ENCODE measurements at places on chromosomes 3 and 15.
A peak's percentile ranks its signal among the peaks of the same experiment; 100 is the strongest.

- peak; percentile 88 for DNase-seq
Observed at GRCh38 chr15:64905119-64905831, 6.4 kb upstream of the ANKDD1A start.

DNA sequence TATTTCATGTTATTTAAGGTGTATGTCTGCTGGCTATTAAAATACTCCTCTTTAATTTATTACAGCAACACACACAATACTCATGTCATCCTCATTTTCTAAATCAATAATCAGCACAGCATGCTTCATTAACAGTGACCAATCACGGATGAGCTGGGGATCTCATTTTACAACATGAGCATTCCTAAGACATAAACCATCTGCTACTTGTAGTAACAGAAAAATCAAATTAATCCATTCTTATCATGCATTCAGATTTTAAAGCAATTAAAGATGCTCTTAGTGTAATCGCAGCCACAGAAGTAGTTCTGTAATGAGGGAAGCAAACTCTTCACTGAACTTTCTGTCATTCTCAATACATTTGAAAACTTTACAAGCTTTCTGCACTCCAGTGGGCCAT lies 191.1 kb downstream of the TBC1D5 start:
- DNase-seq: no peak

- no peak for DNase-seq
Observed at GRCh38 chr15:98907927-98908471, 99.6 kb downstream of the PGPEP1L start.

DNA sequence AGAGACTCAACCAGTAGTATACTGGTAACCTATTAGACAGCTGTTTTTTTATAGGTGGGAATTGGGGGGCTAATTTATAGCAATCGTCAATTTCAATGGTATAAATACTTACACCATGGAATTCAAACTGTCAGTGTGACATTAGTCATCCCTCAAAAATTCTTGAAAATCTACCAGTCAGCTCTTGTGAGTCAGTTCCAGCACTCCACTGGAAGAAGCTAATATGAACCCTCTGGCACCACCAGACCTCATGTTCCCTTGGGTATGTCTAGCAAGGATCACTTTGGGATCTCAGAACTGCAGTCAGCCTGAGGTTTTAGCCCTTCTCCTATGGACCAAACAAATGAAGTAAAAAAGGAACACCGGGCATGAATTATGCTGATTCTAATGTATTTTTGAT lies 11.8 kb upstream of the UACA start:
- no peak for DNase-seq

GRCh38 chr15:81567924-81568323 lies 193.9 kb upstream of the TMC3 start:
- no peak for DNase-seq

GRCh38 chr3:150404023-150404422 lies 4.1 kb upstream of the TSC22D2 start:
- no peak for DNase-seq

DNA sequence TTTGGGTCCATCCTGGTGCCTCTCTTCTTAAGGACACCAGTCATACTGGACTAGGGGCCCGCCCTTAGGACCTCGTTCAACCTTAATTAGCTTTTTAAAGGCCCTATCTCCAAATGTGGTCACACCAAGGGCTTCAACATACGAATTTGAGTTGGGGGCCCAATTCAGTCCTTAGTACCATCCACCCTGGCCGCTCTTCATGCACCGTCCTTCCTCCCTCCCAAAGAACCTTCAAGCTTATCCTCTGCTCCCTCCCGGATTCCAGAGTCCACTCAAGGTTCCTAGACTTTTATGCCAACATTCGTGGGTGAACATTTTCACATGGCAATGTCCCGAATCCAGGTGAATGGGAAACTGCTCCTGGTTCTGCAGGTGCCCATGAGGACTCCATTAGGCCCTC lies 201.3 kb upstream of the IGF1R start:
- no peak for DNase-seq

GRCh38 chr3:44184319-44184953 lies 57.2 kb upstream of the TOPAZ1 start:
- DNase-seq: no peak

- no peak for DNase-seq
Observed at GRCh38 chr15:74837482-74838136, 5.3 kb downstream of the ULK3 start.

DNA sequence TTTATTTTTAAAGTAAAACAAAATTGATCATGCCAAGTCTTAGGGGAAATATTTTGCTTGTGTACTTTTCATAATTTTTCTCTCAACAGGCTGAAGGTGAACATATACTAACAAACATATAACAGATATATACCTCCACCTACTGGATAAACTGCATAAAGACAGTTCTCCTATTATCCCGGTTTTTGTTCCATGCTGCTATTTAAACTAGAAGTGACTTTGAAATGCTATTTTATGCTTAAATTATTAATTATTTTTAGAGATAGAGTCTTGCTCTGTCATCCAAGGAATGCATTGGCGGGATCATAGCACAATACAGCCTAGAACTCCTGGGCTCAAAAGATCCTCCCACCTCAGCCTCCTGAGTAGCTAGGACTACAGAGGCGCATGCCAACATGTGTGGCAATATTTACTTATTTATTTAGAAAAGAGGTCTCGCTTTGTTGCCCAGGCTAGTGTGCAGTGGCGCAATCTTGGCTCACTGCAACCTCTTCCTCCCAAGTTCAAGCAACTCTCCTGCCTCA lies 49.8 kb downstream of the ST3GAL6 start:
- no peak for DNase-seq

GRCh38 chr15:72967397-72967796 lies 84.9 kb upstream of the NEO1 start:
- DNase-seq: no peak

DNA sequence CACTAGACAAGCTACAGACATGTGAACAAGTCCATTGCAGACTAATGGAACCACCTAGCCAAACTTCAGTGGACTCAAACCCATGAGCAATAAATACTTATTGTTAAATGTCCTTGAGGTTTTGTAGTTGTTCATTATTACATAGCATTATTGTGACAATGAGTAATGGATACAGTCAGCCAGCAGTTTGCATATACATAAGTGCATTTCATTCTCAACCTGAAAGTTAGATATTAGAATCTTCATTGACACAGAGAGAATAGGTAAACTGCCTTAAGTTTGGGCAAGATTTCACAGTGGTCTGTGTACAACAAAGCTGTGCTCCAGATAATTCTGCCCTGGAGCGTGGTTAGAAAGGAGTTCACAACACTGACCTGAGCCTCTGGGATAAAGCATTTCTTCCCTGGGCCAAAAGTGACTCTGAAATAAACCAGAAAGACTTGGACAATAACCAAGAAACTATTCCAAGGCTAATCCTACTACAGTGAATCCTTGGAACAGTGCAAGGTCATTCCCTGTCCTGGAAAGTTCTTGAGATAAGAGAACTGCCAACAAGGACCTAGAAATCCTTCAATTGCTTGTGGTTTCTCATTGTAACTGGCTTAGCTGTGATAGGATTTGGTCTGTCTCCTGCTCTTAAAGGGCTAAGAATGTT lies 225.5 kb upstream of the STT3B start:
- DNase-seq: no peak

DNA sequence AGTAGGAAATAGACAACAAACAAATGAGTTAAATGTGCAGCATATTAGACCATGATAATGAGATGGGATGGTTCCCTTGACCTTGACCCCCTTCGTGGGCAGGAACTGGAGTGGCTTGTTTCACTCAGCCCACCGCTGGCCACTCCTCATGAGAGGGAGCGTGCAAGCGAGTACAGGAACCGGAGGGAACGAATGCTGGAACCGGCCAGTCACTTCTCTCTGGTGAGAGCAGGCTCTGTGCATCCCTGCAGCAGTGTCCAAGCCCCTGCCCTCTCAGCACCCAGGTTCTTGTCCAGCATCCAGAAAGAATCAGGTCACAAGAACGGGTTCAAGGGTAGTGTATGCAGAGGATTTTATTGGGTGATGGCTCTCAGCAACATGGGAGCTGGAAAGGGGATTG lies 17.2 kb upstream of the IREB2 start:
- DNase-seq: no peak

DNA sequence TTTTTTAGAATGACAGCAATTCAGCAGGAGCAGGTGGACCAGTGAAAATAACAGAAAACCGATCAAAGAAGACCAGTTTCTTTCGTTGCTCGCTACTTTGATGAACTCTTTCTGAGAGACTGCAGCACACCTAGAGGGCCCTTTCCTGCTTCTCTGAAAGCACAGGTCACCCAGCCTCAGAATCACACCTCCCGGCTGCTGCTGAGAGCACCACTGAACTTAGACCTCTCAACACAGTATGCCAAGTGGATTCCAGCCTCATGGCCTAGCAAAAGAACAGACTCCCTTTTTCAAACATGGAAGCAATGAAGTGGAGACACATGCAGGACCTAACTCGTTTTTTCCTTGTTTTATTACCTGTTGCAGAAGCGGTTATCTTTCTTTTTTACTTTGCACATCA lies 13.9 kb upstream of the APH1B start:
- no peak for DNase-seq

- no peak for DNase-seq
Observed at GRCh38 chr15:72958634-72959033, 93.6 kb upstream of the NEO1 start.

DNA sequence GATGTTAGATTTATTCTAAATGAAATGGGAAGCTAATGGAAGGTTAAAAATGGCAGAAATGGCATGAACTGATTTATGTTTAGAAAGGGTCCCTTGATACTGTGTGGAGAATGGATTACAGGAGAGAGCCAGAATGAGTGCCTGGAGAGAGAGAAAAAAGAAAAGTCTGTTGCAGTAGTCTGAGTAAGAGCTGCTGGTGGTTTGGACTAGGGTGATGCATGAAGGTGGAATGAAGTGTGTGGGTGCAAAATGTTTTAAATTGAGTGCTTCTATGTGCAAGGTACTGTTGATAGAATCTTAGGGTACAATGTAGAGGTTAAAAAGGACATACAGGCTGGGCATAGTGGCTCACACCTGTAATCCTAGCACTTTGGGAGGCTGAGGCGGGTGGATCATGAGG lies 11.4 kb upstream of the MGA start:
- no peak for DNase-seq

- no peak for DNase-seq
Observed at GRCh38 chr15:99546441-99547100, 19.2 kb upstream of the MEF2A start.

GRCh38 chr3:128394033-128394432 lies 72.7 kb downstream of the DNAJB8 start:
- DNase-seq: no peak

DNA sequence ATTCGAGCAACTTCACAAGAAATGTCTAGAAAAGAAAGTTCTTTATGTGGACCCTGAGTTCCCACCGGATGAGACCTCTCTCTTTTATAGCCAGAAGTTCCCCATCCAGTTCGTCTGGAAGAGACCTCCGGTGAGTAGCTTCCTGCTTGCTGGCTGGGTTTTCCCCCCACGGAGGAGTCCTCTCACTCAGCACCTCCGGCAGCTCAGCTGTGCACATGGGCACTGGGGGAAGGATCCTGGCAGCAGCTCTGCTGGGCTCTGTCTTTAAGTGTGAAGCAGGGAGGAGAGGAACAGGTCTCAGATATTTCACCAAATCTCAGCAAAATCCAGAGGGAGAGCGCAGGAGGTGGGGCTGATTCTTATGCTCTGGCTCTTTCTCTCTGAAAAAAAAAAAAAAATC lies 684 bp downstream of the CAPN3 start:
- DNase-seq: no peak

GRCh38 chr3:196222876-196223595 lies 6.7 kb downstream of the SLC51A start:
- DNase-seq: no peak

DNA sequence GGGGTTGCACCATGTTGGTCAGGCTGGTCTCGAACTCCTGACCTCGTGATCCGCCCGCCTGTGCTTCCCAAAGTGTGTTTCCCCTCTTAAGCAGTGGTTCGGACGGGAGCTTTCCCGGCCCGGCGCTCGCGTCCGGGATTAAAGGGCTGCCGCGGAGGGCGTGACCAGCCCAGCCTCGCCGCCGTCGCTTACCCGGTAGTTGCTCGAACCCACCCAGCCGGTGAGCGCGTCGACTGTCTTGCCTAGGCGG lies 513 bp downstream of the CLASP2 start:
- peak; percentile 57 for DNase-seq

DNA sequence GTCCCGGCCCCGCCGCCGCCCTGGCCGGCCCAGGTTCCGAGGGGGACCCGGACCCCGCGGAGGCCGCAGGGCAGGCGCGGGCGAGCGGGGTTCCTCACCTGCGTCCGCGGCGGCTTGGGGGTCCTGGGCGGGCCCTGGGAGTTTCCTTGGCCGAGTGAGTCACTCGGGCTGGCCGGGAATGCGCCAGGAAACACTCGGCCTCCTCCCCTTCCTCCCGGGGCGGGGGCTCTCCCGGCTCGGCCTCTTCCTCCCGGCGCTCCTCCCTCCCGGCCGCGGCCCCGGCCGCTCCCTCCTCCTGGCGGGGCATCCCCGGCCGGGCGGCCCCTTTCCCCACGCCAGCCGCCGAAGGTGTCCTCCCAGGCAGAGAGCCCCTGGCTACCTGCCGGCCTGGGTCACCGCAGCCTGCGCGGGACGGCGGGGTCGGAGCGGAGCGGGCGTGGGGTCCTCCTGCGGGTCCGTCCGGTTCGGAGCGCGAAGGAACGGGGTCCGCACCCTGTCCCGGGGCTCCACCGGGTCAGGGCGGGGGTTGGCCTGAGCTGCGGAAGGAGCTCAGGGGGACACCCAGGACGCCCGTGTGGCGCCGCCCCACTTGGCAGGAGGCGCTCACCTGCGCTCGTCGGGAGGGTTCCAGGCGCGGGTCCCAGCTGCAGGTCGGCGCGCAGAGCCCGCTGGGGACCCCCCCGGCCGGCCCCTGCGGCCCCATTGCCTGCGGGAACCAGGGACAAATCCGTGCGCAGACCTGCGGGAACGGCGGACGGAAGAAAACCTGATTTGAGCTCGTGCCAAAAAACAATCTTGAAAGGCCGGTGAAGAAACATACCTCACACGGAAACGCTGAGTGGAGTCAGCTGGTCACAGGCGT lies at the start of gene CYFIP1:
Gene CYFIP1 (minus strand): TSS at position 180 of the 862 bp plus-strand sequence. CDS start 33,083 bp downstream, outside the sequence.
- peak; percentile 91 for DNase-seq

- DNase-seq: no peak
Observed at GRCh38 chr15:39613861-39614260, 33.0 kb downstream of the THBS1 start.

GRCh38 chr3:49421890-49422378 lies 339 bp downstream of the AMT start:
- no peak for DNase-seq

- no peak for DNase-seq
Observed at GRCh38 chr3:50623840-50624474, 7.0 kb downstream of the MAPKAPK3 start.

DNA sequence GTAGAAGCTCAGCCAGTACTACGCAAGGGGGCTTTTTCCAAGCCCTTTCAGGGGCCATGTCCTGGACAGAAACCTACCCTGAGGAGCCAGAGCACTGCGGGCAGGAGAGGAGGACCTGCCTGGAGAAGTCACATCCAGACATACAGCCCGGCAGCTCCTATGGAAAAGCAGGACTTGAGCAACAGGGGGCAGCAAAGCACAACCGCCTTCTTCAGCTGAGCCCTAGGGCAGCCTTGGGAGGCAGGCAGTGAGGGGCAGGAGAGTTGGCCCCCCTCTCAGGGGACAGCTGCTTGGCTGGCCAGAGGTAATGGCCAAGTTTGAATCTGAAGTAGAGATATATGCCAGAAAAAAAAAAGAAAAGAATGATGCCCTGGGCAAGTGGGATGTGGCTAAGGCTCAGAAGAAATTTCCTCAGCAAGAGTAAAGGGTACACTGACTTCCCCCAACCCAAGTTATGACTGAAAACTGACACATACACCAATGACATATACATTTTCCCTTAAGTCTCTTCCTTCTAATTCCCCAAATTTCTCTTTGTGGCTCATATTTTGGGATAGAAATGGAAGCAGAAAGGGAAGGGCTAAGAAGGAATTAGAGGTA lies 56.9 kb downstream of the CYP19A1 start:
- peak; percentile 63 for DNase-seq
